ENCODE measurements at places on chromosomes 13 and 19.
A peak's percentile ranks its signal among the peaks of the same experiment; 100 is the strongest.

DNA sequence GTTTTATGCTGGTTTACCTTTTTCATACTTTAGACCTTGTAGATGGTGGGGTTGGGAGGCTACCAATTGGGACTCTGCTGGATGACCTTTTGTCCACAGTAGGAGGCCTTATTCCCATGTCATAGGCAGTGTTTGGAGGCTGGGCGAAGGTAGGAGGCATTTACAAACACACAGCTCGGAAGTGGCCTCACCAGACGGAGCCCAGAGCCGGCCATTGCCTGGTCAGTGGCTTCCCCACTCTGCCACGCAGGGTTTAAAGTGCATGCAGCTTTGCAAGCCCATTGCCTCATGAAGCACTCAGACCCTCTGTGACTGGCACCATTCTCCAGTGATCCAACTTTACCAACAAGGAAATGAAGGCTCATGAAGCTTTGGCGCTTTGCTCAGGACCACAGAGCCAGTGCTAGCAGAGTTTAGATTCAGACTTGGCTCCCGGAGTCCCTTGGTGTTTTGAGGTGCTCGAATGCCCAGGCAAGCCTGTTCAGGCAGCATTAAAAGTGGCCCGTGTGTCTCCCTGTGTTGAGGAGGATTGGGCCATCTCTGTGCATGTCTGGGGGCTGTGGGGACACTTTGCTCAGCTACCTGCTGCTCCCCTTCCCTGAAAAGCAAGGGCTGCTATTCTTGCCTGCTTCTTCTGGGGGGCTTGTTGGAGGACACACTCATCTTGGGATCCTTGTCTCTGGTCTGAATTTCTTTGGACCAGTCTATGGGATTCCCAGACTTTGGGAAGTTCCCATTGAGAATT lies 148.7 kb downstream of the ZNF536 start:
- no peak for DNase-seq

GRCh38 chr19:1159864-1160595 lies 14.0 kb downstream of the SBNO2 start:
- no peak for DNase-seq

DNA sequence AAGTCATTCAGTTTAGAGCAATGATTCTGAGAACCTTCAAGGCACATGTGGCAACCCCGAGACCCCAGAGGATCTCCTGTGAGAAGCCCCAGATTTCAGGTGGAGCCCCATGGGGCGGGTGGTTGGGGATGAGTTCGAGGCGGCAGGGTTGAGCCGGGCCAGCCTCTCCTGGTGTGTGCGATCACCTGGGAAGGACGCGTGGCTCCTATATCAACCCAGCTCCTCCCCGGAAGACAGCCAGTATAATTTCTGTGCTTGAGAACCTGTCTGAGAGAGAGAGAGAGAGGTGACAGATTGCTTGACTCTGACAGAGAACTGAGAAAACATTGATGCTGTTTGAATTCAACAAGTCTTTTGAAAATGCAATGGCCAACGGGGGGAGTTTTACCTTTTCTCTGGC lies 89.0 kb downstream of the TEX29 start:
- no peak for DNase-seq

GRCh38 chr13:40336228-40337221 lies 329.9 kb downstream of the FOXO1 start:
- no peak for DNase-seq

DNA sequence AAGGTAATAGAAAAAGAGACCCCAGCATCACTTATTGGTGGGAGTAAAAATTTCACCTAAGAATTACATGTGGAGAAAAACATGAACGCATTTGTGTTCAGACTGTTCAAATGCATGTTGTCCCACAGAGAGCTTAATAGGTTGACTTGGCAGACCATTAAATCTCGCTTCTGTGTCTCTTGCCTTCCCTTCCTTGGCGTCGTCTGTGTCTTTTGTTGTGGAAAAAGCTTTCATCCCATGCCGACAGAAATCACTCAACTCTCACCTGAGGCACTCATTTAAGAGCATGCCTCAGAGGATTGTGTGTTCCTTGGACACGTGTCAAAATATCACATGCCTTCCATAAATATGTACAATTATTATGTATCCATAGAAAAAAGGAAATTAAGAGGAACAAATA lies 24.4 kb upstream of the CACNA1A start:
- DNase-seq = no peak

GRCh38 chr13:82878536-82878935 lies 1003.7 kb downstream of the SLITRK1 start:
- DNase-seq = no peak

GRCh38 chr13:83216479-83217245 lies 665.6 kb downstream of the SLITRK1 start:
- DNase-seq = no peak

GRCh38 chr13:39699274-39699673 lies 43.8 kb downstream of the COG6 start:
- no peak for DNase-seq

DNA sequence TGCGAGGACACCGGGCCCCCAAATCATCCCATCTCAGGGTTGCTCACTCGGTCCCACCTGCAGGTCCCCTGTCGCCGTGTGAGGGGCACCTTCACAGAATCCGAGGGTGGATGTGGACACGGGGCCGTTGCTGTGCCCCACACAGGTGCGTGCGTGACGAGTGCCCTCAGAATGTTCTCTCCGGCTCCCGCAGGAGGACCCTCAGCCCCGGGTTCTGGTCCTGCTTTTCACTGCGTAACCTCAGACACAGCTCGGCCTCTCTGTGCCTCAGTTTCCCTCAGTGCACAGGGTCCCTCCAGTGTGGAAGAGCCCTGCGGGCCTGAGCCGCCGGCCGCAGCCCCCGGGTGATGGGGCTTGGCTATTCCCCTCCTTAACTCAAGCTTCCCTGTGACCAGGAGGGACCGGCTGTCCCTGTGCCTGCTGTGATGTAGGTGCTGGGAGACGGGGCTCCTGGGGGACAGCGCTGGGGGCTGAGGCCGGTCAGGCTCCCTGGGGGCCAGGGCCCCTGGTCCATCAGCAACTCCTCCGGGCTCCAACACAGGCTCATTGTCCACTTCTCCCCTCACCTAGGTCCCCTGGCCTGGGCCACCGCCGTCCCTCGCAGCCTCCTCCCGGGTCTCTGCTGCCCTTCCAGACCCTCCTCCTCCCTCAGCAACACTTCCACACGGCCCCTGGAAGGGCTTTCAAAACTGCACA lies 4.8 kb downstream of the SHC2 start:
- DNase-seq = no peak

GRCh38 chr19:33388725-33389420 lies 15.4 kb downstream of the CEBPG start:
- no peak for DNase-seq

- DNase-seq = no peak
Observed at GRCh38 chr13:29573190-29573589, 22.3 kb downstream of the SLC7A1 start.

GRCh38 chr13:112506046-112506445 lies 81.9 kb downstream of the TUBGCP3 start:
- no peak for DNase-seq

GRCh38 chr19:18438331-18439024 lies 545 bp upstream of the ISYNA1 start:
- DNase-seq = no peak

DNA sequence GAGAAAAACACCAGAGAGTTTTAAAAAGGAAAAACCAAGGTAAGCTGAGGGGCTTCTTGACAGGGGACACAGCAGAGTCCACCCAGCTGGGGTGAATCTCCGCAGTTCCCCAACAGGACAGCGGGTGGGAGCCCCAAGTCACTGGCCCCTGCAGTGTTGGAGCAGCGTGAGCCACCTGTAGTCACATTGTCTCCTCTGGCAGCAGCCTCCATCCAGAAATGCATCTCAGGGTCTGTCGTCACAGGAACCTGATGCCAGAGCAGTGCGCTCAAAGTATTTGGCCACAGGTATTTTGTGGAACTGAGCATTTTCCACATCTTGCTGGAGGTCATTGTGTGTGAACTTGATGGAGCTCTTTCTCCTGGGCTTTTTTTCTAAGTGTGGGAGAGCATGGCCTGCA lies 24.7 kb downstream of the CHAMP1 start:
- DNase-seq = no peak

DNA sequence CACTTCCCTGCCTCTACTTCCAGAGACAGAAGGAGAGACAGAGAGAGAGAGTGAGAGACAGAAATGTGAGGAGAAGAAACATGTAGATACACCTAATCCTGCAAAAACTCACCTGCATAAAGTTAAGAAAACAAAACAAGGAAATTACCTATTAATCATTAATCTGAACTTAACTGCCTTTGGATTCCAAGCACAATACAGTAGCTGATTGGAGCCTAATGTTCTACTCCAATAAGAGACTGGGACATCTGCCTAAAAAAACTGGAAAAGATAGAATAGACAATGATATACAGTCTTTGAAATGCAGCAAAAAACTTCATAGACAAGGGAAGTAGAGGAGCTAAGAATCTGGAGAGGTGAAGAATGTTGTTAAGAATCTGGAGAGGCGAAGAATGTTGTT lies 910.2 kb upstream of the SLC10A2 start:
- DNase-seq = no peak

DNA sequence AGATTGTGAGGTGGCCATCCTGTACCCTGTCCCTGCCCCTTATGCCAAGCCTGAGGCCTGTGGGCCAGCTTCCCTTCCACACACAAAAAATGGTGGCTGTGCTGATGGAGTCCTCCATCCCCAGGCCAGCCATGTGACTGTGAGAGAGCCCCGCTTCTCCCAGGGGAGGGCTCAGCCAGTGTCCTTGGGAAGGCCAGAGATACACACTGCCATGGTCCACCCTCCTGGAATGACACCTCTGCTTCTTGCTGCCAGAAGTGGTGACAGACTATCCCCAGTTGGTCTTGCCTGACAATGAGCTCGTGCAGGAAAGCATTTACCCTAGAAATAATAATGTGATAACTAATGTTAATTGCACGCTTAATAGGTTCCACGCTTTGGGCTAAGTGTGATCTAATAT lies 38.0 kb downstream of the FAM124A start:
- no peak for DNase-seq

DNA sequence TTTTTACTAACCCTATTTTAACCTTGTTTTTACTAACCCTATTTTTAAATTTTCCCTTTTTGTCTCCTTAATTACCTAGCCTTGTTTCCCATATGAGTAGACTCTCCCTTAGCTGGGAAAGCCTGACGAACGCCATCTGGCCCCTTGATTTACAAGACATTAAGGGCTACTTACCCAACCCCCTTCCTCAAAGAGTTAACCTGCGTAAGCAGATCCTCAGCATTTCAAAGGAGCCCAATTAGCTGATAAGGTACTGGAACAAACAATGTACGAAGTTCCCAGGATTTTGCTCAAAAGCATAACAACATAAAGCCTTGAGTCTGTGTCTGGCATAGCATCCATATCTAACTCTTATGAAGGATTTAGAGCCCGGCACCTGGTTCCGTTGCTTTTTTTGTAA lies 4.7 kb upstream of the MVB12A start:
- DNase-seq = no peak

DNA sequence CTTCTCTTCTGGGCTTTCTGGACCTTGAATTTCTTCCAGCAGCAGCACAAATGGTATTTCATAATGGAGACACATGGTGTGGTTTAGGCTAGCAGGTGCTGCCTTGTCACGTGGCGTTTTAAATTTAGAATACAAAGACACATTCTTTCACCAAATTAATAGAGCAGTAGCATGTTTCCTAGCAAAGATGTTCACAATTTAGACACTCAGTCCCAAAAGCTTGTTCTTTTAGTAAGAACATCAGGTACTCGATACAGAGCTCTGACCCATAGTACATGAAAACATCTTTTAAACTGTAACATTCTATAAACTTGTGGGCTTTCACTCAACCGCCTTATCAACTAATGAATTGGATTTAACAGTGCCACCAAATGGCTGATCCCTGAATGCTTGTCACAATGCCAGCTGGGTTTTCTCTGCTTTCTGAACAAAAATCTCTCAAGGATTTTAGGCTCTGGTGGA lies 290.1 kb downstream of the DCLK1 start:
- DNase-seq = no peak

DNA sequence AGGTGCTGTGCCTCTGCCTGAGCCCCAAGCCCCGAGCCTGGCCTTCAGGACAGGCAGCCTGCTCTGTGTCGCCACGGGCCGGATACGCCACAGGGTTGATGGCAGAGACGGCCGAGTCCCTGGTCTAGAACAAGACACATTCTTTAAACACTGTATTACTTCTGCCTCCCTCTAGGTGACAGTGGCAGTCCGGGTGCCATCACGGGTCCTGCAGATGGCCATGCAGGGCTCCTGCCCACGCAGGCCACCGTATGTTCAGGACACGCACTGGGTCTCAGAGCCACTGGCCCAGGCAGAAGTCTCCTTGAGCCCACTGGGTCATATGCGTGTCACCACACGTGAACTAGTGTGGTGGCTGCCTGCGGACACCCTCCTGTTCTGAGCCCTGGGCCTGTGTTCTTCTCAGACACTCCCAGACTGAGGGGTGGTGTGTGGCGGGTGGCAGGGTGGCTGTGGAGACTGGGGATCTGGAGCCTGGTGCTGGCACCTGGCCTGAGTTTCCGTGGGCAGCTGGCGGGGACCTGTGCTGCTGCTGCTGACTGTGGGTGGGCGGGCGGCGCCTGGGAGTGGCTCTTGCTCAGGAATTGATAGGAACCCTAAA lies 4.4 kb downstream of the PLEKHJ1 start:
- no peak for DNase-seq

DNA sequence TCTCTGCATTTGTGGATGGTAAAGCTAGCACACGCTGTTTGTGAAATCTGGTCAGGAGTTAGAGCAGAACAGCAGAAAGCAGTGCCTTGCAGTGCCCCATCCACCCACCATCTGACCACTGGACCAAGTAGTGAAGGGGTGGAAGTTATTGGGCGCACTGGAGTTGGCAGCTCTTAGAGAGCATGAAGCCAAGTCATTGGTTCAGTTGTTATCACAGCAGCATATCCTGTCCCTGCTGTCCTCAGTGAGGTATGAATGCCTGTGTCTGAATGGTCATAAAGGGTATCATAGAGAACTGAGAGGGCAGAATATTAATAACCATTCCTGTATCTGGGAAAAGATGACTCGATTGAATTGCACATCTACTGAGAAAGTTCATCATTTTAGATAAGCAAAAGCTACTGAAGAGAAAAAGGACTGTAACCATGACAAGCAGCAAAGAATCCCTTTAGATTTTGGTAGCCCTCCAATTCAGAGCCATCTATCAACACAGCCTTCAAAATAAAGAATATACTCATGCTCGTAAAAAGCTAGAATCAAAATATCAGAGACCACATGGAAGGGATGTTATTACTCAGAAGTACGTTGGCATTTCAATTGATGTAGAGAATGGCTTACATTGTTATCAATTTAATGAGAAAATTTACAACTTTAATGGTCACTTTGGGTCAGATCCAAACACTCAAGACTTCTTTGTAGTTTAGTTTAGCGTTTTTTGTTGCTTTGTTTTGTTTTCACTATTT lies 919.0 kb downstream of the EFNB2 start:
- DNase-seq = no peak

GRCh38 chr13:74203576-74203975 lies 69.4 kb upstream of the KLF12 start:
- DNase-seq = no peak

GRCh38 chr19:33416307-33417215 lies 43.1 kb downstream of the CEBPG start:
- peak; percentile 51 for DNase-seq
